Germinal center (tissue), 1 donor: ENCODE measurements at places on chromosomes 1 and 21.

GRCh38 chr1:235854347-235854746 is 12.4 kb downstream of the LYST start:
- no peak for DNase-seq

GRCh38 chr21:14762734-14763694 is 216.9 kb upstream of the SAMSN1 start:
- DNase-seq, result peak; percentile 66

DNA sequence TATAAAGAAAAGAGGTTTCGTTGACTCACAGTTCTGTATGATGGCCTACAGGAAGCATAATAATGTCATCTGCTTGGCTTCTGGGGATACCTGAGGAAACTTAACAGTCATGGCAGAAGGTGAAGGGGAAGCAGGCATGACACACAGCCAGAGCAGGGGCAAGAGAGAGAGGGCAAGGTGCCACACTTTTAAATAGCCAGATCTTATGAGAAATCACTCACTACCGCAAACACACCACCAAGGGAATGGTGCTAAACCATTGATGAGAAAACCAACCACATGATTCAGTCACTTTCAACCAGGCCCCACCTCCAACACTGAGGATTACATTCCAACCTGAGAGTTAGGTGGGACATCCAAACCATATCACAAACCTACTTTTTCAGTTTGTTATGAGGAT is 245.9 kb upstream of the SGIP1 start:
- no peak for DNase-seq

DNA sequence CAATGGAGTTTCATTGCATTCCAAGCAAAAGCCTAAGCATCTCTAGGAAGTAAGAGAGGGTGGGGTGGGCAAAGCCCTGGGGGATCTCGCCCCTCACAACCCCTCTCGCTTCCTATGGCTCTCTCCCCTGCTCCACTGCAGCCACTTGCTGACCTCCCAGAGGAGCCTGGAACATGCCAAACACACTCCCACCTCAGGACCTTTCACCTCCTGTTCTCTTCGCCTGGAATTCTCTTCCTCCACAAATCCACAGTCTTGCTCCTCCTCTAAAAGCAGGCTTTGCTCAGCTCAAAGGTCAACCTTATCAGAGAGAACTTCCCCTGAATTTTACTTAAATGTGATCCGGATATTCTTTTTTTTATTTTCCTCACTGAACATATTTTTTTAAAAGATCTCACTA is 20.9 kb upstream of the SRRM1 start:
- DNase-seq, result no peak

- no peak for DNase-seq
These were observed 30.7 kb upstream of the RRP15 start for GRCh38 chr1:218254296-218254946.

DNA sequence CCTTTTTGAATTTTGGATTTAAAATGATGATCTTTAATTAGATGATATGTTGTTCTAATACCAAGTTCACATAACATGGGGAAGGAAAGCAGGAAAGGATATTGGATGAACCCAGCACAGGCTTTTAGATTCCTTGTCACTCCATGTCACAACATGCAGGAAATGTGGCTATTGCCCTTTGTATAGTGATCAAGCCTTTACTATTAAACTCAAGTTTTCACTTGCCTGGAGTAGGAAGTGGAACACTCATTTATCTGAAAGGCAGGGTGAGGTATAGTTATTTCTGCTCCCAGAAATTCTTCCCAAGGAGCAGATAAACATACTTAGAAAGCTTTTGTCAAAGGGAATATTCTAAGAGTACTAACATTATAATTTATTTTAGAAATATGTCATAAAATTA is 37.2 kb upstream of the BCAS2 start:
- no peak for DNase-seq

DNA sequence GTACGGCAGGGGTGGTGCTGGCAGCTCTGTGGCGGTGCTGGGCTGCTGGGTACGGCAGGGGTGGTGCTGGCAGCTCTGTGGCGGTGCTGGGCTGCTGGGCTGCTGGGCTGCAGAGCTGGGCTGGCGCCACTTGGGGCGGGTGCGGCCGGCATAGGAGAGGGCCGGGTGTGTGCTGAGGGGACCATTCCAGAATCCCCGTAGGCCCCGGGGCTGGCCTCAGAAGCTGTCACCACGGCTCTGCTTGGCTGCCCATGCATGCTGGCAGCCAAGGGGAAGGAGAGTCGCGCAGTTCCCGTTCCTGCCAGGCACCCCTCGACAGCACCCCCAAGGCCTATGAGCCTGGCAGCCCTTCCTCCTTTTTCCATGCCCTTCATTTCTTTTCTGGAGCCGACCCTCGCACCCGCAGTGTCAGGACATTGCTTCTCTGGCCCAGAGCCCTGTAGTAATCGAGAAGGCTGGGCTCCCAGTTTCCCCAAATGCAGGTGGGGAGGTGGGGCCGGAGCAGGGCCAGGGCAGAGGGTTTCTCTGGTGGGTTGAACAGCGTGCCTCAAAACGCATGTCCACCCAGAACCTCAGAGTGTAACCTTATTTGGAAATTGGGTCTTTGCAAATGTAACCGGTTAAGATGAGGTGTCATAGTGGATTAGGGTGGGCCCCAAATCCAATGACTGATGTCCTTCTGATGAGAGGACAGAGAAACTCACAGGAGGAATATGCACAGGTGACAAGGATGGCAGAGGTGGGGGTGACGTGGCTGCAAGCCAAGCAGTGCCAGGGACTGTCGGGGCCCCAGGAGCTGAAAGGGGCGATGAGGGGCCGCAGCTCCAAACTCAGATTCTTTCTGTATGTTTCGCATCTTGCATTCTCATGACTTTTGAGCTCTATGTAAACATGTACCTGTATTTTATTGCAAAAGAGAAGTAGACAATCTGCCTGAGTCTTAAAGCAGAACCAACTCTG is 71.0 kb upstream of the ACTRT2 start:
- peak; percentile 25 for DNase-seq

- no peak for DNase-seq
These were observed 1.7 kb downstream of the ALDH9A1 start for GRCh38 chr1:165696625-165697100.

GRCh38 chr1:101875891-101876290 is 120.8 kb downstream of the OLFM3 start:
- no peak for DNase-seq

- DNase-seq, result no peak
These were observed 40.8 kb upstream of the TP53BP2 start for GRCh38 chr1:223886516-223886921.

DNA sequence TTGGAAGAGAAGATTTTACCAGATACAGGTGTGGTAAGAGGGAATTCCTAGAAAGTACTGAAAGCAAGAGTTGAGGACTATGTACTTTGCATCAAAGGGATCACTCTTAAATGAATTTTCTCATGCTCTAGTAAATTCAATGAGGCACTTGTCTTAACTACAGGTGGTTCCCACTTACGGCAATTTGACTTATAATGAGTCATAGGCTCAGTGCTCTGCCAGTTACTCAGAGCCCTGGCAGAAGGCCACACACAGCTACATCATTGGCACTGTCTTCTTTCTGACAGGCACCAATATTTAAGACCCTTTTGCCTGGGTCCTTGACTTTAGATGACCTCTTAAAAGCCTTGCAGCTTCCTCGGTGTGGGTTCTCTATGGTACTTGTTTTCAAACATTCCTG is 15.9 kb upstream of the ADAMTS5 start:
- no peak for DNase-seq

DNA sequence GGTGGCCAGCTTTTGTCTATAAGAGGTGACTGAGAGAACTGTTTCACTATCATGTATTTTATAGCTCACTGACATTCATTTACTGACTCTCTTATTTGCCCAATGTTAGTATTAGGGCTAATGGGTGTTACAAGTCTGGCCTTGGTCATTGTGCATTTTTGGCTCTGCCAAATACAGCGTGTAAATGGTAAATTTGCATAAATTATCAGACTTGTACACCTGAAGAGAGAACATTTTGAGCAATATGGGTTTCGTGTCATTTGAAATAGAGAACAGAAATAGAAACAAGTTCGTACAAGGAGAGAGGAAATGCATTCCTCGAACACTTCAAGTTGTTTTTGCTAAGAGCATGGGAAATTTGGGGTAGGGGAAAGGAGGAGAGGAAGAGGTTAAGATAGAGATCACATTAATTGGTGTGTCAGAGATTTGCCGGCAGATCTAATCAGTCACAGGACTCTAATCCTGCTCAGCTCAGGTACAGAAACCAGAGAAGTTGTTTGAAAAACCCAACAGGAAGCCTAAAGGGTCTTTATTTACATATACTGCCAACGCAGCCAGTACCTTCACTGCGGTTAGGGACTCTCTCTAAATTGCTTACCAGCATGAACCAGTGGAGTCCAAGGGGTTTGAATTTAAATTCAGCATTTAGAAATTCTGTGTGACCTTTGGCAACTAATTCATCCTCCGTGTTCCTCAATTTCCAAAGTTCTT is 261.5 kb downstream of the GPATCH2 start:
- DNase-seq, result no peak

DNA sequence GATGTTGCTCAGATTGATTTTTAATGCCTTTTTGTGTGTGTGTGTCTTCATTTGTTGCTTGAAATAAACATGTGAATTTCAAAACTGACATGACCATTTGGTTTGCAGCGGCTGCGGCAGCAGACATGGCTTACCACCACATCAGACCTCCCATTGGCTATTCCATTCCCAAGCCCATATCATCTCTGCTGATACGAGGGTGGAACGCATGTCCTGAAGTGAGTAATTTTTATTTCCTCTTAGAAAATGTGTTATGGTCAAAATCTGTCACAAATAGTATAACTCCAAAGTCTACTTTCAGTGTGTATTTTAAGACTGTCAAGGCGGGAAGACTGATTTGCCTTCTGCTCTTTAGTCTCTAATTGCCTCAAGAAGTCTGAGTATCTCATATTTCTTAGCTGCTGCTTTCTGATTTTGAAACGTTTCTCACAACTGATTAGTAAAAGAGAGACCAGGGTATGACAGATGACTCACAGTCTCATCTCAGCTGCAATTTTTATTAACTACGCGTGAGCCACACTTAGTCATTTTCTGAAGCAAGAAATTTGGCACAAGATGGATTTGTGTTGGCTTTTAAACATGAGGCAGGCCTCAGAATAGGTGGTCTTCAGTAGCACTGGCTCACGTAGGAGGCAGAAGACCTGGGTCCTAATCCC is 49.0 kb downstream of the LRRC53 start:
- DNase-seq, result no peak

DNA sequence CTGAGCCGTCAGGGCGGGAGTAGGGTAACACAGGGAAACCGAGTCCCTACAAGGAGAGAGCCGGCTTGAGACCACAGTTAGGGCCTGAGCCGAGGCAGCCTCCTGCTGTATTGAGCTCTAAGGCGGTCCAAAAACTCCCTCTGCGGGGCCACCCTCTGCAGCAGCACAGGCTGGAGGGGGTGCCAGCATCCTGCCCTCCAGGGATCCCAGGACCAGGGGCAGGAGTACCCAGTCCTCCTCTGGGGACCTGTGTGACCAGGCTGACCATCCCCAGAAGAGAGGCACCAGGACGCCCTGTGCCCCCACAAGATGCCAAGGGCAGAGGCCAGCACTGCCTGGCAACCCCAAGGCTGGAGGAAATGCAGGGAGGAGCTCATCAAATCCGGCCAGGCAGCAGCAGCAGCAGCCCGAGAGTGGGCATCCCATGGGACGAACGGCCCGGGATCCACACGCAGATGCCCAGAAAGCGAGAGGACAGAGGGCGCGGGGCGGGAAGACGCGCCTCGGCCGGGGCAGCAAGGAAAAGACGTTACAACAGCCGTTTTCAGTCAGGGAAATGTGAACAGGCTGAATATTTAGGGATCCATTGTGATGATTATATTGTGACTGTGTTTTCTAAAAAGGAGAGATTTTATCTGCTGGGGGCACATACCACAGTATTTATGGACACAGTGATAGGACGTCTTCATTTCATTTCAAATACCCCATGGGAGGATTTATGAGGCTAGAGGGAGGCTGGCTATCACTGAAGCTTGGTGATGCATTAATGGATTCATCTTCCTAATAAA is 57.1 kb upstream of the COL18A1 start:
- DNase-seq, result no peak

- DNase-seq, result no peak
These were observed 39.8 kb downstream of the ASTN1 start for GRCh38 chr1:177124577-177125278.

- DNase-seq, result no peak
These were observed 16.5 kb downstream of the TTF2 start for GRCh38 chr1:117076648-117077047.
